ENCODE measurements at places on chromosomes 11 and 22.

DNA sequence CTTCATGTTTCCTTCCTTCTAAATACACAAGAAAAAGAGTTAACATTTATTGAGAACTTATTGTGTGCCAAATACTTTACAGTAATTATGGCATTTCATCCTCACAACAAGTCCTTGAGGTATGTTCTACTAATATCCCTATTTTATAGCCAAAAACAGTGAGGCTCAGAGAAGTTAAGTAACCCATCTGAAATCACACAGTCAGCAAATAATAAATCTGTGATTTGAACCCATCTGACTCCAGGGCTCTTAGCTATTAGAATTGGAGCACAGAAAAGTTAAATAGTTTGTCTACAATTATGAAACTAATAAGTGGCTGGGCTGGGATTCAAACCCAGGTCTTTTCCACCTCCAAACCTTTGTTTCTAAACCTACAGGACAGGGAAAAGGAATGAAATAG lies 36.5 kb upstream of the MYOD1 start:
- no peak for DNase-seq

- no peak for DNase-seq
Observed at GRCh38 chr22:45656577-45656976, 15.1 kb upstream of the ATXN10 start.

- no peak for DNase-seq
Observed at GRCh38 chr22:38733724-38734381, 21.9 kb downstream of the SUN2 start.

- DNase-seq, result no peak
Observed at GRCh38 chr11:131951121-131951520, 580.7 kb downstream of the NTM start.

DNA sequence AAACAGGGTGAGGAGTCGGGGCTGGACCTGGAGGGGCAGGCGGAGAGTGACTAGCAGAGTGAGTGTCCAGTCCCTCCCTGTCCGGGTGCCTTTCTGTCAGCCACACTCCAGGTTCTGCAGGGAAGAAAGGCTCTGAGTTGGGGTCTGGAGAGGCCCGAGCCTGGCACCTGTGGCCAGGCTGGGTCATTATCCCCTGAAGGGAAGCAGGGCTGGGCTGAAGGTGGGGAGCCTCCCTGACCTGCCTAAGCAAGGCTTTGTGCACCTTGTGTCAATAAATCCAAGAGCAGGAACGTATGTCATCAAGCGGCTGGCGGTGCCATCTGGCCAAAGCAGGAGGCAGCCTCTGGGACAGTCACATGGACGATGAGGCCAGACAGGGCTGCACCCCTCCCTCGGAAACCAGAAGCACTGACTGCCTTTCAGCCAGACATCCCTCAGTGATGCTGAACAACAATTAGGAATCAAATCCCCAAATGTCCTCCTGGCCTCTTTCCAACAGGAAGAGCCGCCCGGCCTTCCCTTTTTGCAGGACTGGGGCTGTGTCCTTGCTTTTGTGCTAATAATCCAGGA lies 73.9 kb upstream of the FGF3 start:
- no peak for DNase-seq

DNA sequence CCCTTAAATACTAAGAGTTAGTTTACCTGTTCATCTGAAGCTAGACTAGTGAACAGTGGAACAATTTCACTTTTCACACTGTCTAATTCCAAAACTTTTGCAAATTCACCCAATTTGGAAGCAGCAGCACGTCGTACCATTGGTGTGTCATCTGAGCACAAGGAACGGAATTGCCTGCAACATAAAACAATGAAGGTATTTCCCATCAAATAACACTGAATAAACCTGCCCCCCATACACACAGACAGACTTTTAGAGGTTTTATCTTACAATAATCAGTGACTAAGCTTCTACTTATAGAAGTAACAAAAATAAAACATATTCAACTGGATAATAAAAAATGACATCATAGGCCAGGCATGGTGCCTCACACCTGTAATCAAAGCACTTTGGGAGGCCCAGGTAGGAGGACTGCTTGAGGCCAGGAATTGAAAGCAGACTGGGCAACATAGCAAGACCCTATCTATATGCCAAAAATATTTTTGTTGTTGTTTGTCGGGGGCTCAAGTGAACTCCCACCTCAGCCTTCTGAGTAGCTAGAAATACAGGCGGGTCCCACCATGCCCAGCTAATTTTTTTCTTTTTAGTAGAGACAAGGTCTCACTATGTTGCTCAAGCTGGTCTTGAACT lies 6.3 kb downstream of the PPP2R1B start:
- DNase-seq, result no peak

DNA sequence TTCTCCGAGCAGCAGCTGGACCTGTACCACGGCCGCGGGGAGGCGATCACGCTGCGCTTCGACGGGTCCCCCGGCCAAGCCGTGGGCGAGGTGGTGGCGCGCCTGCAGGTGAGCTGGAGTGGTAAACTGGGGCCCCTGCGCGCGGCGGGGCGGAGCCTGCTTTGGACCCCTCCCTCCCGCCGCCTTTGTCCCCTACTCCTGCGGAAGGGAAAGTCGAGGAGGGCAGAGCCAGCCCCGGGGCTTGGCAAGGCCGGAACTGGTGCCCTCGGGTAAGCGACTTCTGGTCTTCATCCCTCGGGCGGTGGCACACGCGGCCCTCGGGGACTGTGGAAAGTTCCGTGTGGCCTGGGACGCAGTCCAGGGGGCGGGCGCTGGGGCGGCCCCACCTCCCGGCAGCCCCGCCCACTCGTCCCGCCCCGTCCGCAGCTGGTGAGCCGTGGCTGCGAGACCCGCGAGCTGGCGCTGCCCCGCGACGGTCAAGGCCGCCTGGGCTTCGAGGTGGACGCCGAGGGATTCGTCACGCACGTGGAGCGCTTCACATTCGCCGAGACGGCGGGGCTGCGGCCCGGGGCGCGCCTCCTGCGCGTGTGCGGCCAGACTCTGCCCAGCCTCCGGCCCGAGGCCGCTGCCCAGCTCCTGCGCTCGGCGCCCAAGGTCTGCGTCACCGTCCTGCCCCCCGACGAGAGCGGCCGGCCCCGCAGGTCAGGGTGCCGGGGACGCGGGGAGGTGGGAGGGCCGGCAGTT lies 9.2 kb downstream of the SIPA1 start:
- DNase-seq, result no peak

DNA sequence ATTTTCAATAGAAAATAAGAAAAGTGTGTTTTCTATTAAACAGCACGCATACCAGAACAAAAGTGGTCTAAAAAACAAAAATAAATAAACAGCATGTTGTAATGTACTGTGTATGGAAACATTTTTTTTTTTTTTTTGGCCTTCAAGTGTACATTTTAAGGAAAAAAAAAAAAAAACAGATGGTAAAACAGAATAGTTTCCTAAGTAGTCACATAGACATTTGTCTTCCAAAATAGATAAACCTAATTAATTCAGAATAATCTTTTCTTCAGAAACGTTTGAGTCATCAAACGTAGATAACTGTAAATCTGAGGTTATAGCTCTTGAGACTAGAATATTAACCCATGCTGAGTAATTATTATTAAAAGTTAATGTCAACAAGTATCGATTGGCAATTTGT lies 396 bp upstream of the CFAP300 start:
- DNase-seq, result no peak

- no peak for DNase-seq
Observed at GRCh38 chr11:131807876-131808275, 437.5 kb downstream of the NTM start.

DNA sequence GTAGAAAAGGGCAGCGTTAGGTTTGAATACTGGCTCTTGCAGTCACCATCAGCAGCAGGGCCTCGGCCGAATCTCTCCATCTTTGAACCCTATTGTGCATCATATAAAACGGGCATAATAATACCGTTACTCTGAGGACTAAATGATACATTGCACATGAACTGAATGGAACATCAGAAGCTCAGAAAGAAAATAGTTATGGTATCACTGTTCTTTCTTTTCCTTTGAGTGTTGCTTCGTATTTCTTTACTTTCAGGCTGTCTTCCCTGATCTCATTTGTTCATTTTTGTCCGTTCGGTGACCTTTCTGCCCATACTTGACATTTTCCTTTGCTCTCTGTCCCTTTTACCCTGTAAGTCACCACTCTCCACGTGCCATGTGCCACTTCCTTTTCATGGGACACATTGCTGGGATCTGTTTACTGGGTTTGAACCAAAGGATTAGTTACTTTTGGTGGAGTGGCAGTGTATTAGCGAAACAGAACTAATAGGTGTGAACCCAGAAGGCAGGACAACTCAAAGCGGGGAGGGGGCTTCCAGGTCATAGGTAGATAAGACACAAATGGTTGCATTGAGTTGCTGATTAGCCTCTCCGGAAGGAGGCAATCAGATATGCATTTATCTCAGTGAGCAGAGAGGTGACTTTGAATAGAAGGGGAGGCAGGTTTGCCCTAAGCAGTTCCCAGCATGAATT lies 717 bp upstream of the ZNF202 start:
- no peak for DNase-seq

GRCh38 chr11:93481696-93482095 lies 61.5 kb downstream of the SMCO4 start:
- DNase-seq, result no peak

- DNase-seq, result no peak
Observed at GRCh38 chr22:38745676-38746460, 9.9 kb downstream of the SUN2 start.

- no peak for DNase-seq
Observed at GRCh38 chr11:35617316-35617686, 959 bp upstream of the FJX1 start.

DNA sequence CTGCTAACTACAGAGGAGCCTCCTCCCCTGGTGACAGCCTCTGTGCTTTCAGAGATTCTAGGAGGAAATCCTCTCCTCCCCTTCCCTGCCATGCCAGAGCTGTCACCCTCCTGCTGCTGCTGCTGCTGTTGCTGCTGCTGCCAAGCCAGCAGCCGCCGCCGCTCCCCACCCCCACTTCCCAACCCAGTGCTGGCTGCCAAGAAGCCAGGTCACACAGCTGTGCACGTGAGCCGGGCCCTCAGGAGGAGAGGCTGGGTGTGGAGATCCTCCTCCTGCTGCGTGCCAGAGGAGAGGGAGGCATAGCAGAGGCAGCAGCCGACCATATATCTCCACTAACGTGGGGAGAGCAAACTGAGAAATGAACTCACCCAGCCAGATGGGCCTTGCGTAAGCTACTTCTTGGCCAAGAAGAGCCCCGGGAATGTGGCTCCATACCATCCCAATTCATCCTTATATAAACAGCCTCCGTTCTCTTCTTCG lies 12.4 kb downstream of the CRY2 start:
- no peak for DNase-seq

DNA sequence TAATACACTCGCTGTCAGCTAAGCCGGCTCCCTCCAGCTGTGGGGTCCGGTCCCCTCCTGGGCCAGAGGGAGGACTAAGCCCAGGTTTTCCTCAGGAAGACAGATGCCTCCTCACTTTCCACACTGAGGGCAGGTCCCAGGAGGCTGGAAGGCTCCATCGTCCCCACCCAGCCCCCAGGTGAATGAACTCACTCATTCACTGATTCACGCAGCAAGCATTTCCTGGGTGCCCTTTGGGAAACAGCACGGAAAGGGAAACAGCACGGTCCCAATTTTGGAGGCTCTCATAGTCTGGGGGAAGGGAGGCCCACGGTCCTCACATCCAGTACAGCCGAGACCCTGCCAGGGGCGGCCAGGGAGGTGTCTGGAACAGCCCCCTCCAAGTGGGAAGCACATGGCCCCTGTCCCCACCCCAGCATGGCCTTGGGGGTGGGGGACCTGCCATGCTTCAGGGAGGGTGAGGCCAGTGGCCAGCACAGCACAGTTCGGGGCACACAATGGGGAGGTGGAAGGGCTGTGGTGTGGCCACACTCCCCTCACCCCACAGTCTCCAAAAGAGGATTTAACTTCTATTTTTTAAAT lies 9.3 kb upstream of the TH start:
- no peak for DNase-seq

DNA sequence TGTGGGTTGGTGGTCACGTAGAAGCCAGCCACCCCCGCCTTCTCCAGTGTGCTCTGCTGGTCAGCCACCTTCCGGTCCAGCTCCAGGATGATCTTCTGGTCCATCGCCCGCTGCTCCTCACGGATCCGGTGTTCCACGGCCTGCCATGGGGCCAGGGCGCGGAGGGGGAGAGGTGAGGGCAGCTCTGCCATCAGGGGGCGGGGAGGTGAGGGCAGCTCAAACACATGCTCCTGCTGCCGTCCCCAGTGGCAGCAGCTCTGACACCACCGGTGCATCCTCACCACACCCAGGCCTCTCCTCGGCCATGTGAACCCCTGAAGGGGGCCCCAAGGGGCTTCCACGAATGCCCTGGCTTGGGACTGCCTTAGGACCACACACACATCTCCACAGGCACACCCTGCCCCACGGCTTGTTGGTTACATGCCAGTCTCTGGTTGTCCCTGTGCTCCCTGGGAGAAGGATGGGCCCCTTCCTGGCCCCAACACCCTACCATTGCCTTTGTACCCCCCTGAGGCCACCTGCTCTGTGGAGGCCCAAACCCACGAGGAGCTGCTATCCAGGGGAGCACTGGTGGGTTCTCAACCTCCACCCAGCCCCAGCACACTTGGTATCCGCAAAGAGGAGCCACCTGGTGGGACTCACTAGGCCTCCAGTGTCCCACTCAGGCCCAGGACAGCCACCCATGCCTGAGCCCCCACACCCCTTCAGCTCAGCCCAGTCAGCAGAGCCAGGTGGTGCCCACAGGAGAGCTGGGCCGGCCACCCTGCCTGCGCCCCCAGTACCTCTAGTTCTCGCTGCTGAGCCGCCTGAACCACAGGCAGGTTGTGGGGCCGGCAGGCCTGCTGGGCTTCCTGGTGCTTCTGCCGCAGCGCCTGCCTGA lies 4.3 kb downstream of the DGCR6L start:
- DNase-seq, result no peak

DNA sequence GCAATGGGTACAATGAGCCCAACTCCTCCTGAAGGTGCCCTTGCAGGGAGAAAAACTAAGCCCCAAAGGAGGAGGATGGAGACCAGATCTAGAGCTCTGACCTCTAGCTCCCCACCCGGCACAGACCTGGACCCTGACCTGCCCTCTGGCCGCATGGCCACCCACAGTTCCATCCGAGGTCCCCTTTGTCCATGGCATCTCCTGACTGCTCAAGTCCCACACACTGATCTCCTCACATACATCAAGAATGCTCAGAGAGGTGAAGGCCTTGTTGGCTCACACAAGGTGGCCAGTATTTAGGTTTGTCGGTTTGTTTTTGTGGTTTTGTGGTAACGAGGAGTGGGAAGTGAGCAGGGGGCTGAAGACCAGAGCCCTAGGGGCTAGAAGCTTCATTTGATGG lies 423.5 kb upstream of the B3GAT1 start:
- DNase-seq, result no peak

DNA sequence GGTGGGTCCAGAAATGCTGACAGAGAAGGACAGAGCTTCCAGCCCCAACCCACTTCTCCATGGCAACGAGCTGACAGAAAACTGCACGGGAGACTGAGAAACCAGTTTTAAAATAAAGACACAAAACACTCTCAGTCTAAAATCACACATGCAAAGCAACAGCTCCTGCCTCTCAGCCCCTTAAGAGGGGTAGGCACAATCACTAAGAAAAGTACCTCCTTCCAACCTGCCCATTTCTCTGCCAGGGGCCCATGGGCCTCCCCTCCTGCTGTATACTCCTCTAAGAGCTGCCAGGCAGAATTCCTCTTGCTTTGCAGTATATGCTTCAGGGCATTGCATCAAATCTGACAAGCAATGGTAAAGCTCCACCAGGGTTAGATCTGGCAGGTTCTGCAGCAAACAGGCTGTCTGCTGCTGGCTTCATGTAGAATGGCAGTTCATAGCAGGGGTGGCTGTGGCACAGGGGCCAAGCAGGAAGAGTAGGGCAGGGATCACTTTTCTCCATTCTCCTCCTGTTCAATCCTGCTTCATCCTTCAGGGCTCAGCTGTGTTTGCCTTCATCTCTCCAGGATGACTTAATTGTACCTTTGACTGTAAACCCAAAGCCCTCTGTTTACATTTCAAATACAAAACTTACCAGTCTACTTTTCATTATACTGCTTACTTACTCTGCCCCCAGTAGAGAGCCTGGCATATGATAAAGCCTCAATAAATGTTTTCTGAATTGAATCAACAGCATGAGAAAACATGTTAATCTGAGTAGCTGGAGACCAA lies 77.7 kb downstream of the KCNC1 start:
- no peak for DNase-seq

All from stimulated activated CD8-positive, alpha-beta memory T cell treated with anti-CD3 and anti-CD28 coated beads, Interleukin-4, amount 100 ng/mL, for 4 hours (primary cell).